ENCODE measurements at places on chromosomes 6 and 20.
A peak's percentile ranks its signal among the peaks of the same experiment; 100 is the strongest.

GRCh38 chr6:116111552-116112528 lies 11.2 kb downstream of the NT5DC1 start:
- peak; percentile 5 for DNase-seq

GRCh38 chr6:104829183-104829958 lies 30.3 kb downstream of the HACE1 start:
- DNase-seq: no peak

DNA sequence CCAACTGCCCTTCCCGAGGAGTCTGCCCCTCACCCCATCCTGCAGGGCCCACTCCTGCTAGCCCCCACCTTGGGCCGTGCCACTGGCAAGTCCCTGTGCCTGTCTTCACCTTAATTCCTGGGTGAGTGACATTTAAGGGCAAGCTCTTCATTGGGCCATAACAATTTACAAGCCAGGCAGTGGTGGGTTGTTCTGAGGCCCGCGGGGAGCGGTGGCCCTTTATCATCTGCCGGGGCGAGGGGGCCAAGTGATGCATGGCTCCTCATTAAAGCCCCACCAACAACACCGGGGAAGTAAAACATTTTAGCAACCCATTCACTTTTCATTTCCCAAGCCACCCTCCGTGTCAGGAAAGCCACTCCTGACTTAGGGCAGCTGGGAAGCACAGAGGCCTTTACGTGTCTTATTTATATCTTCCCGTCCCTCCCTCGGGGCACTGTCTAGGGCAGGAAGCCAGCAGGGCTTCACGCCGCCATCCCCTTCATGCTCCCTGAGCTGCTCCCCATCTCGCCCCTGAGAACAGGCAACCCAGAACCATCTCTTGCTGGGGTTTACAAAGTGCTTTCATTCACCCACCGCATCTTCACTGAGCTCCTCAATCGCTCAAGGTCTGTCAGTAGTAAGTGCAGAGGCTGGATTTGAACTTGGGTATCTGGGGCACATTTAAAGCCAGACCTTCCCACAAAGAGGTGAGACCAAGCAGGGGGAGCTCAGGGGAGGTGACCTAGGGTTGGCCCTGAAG lies 55.5 kb upstream of the CCDC167 start:
- no peak for DNase-seq

DNA sequence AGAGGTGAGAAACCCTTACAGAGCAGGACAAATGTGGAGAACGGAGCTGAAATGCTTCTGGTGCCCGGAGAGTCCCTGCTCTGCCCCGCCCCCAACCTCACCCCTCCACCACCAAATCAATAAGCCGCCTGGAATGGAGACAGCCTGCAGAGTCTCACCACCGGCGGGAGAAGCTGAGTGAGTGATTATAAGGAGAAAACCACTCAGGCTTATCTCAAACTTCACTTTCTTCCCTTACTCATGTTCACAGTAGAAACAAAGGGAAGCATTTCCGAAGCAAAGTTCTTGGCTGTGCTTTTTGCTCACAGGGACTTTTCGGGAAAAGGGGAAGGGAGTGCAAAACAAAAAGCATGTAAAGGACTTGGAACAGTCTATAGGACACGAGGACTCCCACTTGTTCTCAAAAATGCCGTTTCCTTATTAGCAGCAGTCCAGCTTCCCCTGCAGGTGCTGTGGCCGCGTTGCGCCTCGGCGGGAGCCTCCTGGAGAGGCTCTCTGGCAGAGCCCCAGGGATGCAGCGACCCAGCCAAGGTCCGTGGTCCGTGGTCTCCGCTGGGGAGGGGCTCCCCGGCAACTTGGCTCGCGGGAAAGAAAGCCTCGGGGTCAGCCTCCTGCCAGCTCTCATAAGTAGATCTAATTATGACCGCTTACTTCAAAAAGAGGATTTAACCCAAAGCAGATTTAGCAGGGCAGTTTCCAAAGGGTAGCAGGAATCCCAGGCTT lies 64.8 kb upstream of the TMEM30A start:
- no peak for DNase-seq

DNA sequence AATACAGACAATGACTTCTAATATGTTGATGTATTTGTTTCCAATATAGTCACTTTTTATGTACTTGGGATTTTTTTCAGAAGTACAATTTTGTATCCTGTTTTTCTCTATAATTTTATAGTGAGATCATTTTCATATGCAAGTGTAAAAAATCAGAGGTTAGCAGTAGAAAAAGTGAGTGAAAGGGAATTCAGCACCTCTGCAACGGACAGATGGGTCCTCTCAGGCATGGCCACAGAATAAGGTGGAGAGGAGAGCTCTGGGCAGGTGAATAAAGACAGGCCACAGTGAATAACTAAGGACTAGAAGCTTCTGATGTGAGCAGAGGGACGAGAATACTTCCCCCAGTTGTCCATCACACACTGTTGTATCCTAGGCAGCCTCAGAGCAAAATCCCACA lies 210.1 kb upstream of the CNR1 start:
- no peak for DNase-seq

All from NCI-H1694 treated with DMSO at 0.1 percent for 48 hours (cell line).